ENCODE measurements at places on chromosomes 7 and 10. TPM values are rescaled to one million over a fixed set of nuclear protein-coding genes. Genes with fewer than 3 reads are reported as not detected.

Gene EN2
- total RNA-seq, result not detected

Gene HERC4
- total RNA-seq, result 56.2 TPM

Gene CCDC172
- total RNA-seq, result not detected

Gene CFTR
- total RNA-seq, result 0.91 TPM

Gene SLC18A3
- 0.34 TPM for total RNA-seq

Gene HMX3
- not detected for total RNA-seq

- no peak for DNase-seq
- peaks cover 4% of the 10 kb centered on the region for H3K27me3 ChIP-seq
- peaks cover 3% of the 10 kb centered on the region for H3K36me3 ChIP-seq
- H3K4me3 ChIP-seq, result no peak overlapping the region
These were observed 25.5 kb upstream of the AMZ1 start for GRCh38 chr7:2662273-2663120.

DNA sequence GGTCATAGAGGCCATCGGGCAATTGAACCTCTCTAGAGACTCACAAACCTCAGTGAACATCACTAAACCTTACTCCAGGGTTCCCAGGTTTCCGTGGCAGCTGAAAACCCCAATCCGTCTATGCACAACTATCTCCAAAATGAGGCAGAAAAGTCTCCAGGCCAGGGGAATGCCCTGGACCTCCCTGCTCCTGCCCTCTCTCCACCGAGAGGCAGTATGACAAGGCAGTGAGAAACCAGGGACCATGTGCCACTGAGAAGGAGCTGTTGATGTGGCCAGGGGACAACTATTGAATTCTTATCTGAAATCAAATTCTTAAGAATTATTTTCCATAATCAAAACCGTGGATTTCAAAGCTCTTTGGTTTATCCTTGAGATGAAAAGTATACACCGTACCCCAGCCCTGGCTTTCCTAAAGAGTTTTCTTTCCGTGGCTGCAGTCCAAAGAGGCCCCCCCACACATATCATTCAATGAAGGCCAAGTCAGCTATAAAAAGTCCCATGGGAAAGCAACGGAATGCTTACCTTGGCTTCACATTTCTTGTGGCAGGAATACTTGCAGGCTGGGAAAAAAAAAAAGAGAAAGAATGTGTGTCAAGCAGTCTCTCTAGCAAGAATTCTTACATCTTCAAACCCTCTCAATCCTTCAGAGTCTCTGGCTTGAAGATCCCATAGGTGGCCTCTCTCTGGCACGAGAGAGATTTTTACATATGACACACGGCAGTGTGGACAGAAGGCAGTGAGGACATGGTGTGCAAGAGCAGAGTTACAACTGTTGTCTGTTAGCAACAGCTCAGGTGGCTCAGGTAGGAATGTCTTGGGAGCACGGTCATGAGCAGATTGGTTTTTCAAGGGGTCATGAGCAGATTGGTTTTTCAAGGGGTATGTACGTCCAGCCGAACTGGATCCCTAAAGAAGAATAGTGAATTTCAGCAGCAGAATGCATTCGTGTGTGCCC is 75.2 kb downstream of the TNS3 start:
- no peak for DNase-seq
- H3K4me1 ChIP-seq, result peaks cover 81% of the 10 kb centered on the region
- H3K36me3 ChIP-seq, result peaks cover 34% of the 10 kb centered on the region
- peak overlapping the region; percentile 87 for H3K27ac ChIP-seq
- no peak overlapping the region for H3K4me3 ChIP-seq
- H3K27me3 ChIP-seq, result no peaks in the 10 kb centered on the region

- no peak overlapping the region for H3K27ac ChIP-seq
- peaks cover 13% of the 10 kb centered on the region for H3K4me1 ChIP-seq
- no peaks in the 10 kb centered on the region for H3K27me3 ChIP-seq
- H3K4me3 ChIP-seq, result no peak overlapping the region
These were observed 168.8 kb upstream of the POT1 start for GRCh38 chr7:125098377-125098970.

- peaks cover 27% of the 10 kb centered on the region for H3K36me3 ChIP-seq
- no peak overlapping the region for H3K4me3 ChIP-seq
- no peak for DNase-seq
- no peaks in the 10 kb centered on the region for H3K4me1 ChIP-seq
- H3K27me3 ChIP-seq, result no peaks in the 10 kb centered on the region
These were observed 37.0 kb downstream of the PFKP start for GRCh38 chr10:3104251-3104918.

GRCh38 chr7:45482451-45482850 is 91.7 kb upstream of the ADCY1 start:
- H3K4me1 ChIP-seq, result no peaks in the 10 kb centered on the region
- no peak overlapping the region for H3K4me3 ChIP-seq
- no peak for DNase-seq
- H3K27ac ChIP-seq, result no peak overlapping the region

- no peak for DNase-seq
- H3K27ac ChIP-seq, result no peak overlapping the region
- H3K4me1 ChIP-seq, result peaks cover 31% of the 10 kb centered on the region
- no peaks in the 10 kb centered on the region for H3K27me3 ChIP-seq
- H3K4me3 ChIP-seq, result no peak overlapping the region
These were observed 52.6 kb downstream of the ICA1 start for GRCh38 chr7:8209353-8209752.

DNA sequence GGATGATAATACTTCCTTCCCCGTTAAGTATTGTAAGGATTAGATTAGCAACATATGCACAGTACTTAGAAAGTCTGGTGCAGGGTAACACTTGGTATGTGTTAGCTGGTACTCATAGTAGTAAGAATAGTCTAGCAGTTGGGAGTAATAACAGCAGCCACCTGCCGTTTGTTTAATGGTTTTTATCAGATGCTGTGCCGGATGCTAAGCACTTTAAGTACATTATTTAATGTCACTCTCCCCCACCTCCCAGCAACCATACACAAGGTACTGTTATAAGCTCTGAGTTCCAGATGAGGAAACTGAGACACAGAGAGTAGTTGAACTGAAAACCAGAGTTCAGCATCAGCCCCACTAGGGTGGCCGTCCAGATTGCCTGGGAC is 60.1 kb downstream of the ZMIZ1 start:
- H3K27me3 ChIP-seq, result no peaks in the 10 kb centered on the region
- no peak for DNase-seq
- no peak overlapping the region for H3K4me3 ChIP-seq
- H3K4me1 ChIP-seq, result peaks cover 41% of the 10 kb centered on the region
- peaks cover 21% of the 10 kb centered on the region for H3K36me3 ChIP-seq

DNA sequence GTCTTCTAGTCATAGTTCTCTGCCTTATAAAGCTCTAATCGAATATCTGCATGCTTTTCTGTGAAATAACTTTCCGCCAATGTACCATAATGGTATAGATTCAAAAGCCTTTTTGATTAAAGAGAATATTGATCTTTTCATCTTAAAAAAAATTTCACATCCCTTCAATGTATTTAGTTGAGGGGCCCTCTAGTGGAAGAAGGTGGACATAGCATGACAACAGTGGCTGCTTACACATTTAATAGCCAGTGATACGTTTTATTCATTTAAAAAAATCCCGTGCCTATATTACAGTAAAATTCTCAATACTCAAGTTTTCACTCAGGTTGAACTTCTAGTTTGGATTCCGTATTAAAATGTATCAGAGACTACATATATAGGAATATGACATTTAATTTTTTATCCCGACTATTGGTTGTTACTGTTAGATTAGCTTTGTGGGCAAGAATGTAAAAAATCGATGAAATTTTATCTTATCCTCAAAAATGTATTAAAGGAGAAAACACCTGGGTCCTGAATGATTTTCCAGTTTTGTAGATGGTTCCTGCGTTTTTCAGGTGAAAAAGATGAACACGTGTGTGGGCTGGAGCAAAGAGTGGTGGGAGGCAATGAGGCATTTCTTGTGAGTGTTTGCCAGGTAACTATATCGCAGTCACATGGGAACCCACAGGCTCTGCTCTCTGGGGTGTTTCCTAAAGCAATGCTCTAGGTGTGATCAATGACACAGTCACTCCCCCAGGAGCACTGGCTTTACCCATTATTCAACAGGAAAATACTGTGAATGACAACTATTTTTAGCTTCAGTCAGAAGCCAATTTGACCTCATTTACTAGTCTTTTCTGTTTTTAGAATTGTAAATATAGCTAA is 24.1 kb upstream of the PNLIP start:
- H3K27me3 ChIP-seq, result peaks cover 30% of the 10 kb centered on the region
- H3K4me1 ChIP-seq, result no peaks in the 10 kb centered on the region
- no peak overlapping the region for H3K4me3 ChIP-seq
- H3K27ac ChIP-seq, result no peak overlapping the region

GRCh38 chr7:155962191-155962967 is 150.1 kb upstream of the SHH start:
- no peak overlapping the region for H3K27ac ChIP-seq
- no peak overlapping the region for H3K4me3 ChIP-seq
- no peaks in the 10 kb centered on the region for H3K4me1 ChIP-seq
- H3K36me3 ChIP-seq, result no peaks in the 10 kb centered on the region
- DNase-seq, result no peak
- peaks cover 24% of the 10 kb centered on the region for H3K27me3 ChIP-seq

GRCh38 chr7:138886501-138886917 is 88.5 kb upstream of the ATP6V0A4 start:
- peaks cover 34% of the 10 kb centered on the region for H3K4me1 ChIP-seq
- H3K36me3 ChIP-seq, result peaks cover 19% of the 10 kb centered on the region
- DNase-seq, result no peak
- H3K4me3 ChIP-seq, result no peak overlapping the region
- H3K27me3 ChIP-seq, result no peaks in the 10 kb centered on the region
- H3K27ac ChIP-seq, result no peak overlapping the region
